ENCODE measurements at places on chromosomes 13 and 19.

DNA sequence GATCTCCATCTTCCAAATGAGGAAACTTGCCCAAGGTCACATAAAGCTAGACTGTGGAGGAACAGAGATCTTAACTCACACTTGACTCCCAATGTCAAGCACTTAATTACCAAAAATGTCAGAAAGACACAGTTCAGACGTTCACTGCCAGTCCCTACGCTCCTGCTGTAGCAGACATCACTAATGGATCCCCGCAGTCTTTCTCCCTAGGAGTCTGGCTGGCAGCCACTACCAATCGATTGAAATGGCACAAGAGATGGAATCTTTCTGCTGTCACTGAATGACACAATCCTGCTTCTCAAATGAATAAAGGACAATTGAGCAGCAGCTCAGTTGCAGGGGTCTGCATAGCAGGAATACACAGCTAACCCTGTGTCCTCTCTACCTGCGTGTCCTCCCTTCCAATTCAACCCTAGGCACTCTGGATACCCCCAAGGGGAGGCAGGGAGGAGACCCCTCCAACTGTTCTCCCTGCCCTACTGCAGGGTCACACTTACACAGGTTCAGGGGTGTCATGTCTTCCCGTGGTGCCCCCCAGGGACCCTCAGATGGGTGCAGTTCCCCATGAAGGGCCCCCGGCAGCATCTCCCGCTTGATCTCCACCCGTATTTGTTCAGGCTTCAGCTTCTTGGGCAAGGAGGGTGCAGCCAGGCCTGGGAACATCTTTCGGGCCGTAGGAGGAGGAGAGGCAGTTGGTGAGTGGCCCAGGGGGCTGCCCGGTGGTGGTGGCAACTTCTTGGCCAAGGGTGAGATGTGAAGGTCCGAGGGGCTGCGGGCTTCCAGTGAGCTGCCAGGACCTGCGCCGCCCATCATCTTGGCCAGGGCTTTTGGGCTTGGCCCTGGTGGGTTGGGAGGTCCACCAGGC is 7.9 kb upstream of the AKAP8L start:
- DNase-seq: no peak

DNA sequence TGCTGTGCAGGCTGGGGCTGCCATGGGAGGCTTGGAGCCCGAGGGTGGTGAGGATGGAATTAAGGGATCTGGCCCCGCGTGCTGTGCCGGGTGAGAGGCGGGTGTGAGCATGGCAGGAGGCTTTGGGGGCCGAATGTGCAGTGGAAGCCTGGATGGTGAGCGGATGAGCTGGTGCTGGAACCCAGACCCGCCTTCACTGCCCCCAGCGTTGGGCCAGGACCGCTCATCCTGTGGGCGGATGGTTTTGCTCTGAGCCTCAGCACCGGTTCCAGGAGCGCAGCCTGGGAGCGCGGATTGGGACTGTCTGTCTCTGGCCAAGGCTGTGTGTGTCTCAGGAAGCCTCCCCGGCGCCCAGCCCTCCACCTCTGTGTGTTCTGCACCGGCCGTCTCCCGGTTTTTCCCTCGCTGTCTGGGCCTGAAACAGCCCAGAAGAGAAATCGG is 16.7 kb downstream of the KDM4B start:
- DNase-seq: no peak

- DNase-seq: no peak
Observed at GRCh38 chr19:31992750-31993149, 352.7 kb upstream of the ZNF507 start.

GRCh38 chr13:46006688-46007452 is 45.7 kb downstream of the ZC3H13 start:
- no peak for DNase-seq

DNA sequence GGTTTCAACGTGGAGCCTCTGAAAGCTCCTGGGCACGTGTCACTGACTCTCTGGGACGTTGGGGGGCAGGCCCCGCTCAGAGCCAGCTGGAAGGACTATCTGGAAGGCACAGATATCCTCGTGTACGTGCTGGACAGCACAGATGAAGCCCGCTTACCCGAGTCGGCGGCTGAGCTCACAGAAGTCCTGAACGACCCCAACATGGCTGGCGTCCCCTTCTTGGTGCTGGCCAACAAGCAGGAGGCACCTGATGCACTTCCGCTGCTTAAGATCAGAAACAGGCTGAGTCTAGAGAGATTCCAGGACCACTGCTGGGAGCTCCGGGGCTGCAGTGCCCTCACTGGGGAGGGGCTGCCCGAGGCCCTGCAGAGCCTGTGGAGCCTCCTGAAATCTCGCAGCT is 2.3 kb downstream of the ARL11 start:
- no peak for DNase-seq

DNA sequence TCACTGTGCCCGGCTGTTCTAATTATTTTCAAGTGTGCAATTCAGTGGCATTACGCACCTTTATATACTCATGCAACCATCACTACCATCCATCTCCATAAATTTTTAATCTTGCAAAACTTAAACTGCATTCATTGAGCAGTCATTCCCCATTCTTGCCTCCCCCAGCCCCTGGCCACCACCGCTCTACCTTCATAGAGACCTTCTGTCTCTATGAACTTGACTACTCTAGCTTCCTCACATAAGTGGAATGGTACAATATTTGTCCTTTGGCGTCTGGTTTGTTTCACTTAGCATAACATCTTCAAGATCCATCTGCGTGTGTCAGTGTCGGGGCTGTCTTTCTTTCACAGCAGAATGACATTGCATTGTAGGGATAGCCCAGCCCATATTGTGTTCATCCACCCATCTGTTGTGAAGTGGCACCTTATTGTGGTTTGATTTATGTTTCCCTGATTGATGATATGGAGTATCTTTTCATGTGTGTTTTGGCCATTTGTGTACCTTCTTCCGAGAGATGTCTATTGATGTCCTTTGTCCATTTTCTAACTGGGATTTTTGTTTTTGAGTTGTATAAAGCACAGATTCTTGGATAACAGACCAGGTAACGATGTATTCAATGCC is 64.8 kb upstream of the FLT1 start:
- DNase-seq: no peak

DNA sequence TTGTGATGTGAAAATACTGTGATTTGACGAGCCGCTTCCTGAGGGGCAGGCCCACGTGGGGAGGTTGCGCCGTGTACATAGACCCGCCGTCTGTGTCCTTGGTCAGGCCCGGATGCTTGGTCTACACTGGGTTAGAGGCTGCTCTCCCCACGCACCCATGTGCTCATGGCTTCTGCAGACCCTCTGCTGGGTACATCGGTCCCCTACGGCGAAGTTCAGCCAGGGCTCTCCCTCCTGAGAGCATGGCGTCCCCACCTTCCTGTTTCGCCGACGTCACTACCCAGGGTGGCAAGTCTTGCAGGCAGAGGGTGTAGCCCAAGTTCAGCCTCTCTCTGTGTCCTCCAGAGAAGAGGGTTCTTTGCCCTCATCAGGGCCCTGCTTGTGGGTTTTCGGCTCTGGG is 11.0 kb downstream of the COMP start:
- no peak for DNase-seq

DNA sequence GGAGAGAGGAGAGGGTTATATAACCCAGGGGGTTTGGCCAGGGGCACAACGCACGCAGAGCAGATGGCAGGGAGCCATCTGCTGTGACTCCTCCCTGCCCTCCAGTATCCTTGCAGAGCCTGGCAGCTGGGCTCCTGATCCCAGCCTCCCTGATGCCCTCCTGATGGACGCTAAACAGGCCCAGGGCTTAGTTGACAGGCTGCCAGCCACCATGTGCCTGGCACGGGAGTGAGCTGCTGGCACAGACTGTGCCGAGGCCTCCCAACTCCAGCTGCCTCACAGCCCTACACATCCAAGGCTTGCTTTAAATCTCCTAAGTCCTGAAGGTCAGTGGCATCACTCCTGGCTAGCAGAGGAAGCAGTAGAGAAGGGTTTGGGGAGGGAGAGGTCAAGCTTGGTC is 16.7 kb downstream of the SYDE1 start:
- DNase-seq: no peak

- no peak for DNase-seq
Observed at GRCh38 chr13:51267622-51268021, 45.4 kb downstream of the FAM124A start.
